NAMALWA (cell line): ENCODE measurements at places on chromosomes 5 and 9.

- DNase-seq, result peak; percentile 91
These were observed 198.3 kb downstream of the KCTD16 start for GRCh38 chr5:144369006-144369405.

DNA sequence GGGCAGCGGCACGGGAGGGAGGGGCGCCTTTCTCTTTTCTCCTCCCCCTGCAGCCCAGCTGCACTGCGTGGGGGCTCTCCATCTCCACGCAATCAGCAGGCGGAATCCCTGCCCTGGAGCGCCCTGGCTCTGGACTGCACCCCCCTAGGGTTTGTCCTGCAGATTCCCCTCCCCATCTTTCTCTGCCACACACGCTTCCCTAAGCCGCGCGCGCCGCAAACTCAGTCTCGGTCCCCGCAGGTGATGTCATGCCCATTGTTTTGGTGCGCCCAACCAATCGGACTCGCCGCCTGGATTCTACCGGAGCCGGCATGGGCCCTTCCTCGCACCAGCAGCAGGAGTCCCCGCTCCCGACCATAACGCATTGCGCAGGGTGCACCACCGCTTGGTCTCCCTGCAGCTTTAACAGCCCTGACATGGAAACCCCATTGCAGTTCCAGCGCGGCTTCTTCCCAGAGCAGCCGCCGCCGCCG, at the start of gene KCNN2:
Gene KCNN2 (plus strand): TSS at position 347 of the 473 bp plus-strand sequence. CDS start 70 bp downstream, at position 417.
- no peak for DNase-seq

DNA sequence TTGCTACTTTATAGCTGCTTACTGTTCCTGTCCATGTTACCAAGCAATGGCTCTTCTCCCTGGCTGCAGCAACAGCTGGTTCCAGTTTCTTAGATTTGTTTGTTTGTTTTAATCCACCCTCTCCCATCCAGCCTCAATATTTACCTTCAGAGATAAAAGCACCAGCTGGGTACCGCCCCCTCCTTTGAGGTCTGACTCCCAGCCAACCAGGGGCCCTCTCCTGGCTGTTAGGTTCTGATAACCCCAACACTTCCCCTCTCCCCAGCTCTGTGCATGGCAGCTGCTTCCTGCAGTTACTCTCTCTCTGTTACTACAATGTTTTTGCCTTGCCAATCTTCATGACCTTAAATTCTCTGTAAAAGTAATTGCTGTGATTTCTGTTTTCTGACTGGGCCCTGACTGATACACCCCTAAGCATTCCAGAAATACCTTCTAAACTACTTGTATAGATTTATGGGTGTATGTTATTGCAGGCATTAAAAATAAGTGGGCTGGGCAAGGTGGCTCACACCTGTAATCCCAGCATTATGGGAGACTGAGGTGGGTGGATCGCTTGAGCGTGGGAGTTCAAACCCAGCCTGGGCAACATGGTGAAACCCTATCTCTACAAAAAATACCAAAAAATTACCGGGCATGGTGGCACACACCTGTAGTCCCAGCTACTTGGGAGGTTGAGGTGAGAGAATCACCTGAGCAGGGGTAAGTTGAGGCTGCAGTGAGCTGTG, 2.6 kb upstream of the GCNT1 start:
- DNase-seq, result peak; percentile 73

DNA sequence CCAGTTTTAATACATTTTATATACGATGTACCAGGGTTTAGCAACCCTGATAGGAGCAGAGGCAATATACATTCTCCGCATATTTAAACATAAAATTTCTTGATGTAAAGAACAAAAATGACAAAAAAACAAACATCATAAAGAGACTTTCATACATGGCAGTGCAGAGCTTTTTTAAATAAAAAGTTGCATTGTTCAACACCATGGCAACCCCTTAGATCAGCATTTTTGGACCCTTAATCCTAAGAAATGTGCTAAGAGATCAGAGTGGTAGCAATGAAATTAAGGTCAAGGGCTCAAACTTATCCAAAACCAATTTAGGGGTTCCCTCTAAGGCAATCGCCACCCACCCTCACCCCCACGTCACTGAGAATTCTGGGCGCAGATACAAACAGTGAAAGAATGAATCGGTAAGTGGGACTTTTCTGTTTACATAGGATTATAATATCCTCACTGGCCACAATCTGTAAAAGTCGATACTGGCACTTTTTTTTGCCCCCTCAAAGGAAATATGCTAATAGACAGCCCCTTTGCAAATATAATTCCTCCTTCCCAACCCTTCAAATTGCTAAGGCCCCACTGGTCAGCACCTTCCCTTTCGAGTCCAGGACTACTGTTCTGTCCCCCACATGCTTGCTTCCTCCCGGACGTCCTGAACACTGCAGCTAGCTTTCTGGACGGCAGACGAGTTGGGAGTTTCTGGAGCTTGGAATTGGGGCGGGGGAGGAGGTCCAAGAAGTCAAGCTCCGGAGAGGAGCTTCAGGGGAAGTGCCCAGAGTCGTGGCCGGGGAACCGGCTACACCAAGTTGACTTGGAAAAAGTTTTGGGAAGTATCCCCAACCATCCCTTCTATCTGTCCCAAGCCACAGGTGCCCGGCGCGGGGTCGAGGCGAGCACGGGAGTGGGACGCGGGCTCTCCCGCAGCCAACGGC, 2.2 kb downstream of the GAS1 start:
- no peak for DNase-seq

- DNase-seq, result no peak
These were observed 19.7 kb downstream of the NEK6 start for GRCh38 chr9:124277420-124277819.

DNA sequence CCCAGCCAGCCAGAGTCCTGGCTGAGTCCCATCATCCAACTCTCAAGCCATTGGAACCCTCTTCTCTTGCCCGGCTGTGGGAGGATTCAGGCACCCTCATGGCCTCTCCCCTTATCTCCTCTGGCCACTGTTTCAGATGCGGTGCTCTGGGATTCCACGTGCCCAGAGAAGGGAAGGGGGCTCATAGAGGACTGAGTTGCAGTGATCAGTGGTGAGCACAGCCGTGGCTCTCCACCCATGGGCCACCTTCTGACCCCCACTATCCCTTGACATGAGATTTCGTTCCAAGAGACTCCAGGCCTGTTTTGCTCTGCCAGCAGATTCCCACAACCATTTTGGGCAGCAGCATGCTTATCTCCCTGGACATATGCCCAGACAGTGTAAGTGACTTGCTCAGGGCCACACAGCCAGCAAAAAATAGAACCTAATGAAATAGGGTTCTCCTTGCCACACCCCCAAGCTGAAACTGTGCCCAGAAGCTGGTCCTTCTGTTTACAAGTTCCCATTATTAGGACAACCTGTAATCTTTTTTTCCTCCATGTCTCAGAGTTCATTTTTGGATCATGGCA, 2.7 kb downstream of the GPX3 start:
- no peak for DNase-seq

- no peak for DNase-seq
These were observed 12.4 kb downstream of the CEL start for GRCh38 chr9:133074111-133074651.

DNA sequence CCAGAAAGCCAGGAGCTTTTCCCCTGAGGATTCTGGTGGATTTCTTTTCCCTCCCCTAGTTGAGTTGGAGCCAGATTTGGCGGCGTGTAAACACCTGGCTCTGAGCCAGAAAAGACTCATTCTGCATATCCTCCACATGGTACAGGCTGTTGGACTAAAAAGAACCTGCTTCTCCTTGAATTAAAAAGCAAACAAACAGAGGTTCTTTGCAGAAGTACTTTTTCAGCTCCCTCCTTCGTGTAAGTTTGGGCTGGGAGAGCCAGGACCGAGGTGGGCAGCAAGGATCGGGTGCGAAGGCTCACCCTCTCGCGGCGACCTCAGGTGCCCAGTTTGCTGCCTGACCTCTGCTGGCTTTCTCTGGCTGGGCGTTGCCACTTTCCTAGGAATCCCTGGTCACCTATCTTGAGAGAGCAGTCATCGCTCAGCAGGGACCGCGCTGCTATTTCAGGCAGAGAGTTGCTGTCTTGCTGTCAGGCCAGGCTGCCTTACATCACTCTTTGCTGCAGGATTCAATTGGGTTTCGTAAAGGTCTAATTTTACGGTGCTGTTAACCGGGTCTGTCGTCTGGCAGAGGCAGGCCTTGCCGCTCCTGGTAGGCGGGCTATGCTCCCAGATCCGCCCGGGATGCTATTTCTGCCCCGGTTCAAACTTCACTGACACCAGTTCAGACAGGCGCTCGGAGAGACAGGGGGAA, 3.2 kb downstream of the PAPPA start:
- DNase-seq, result no peak
